SJCRH30 (cell line): ENCODE measurements at places on chromosomes 2 and 18. TPM values are rescaled to one million over a fixed set of nuclear protein-coding genes. Genes with fewer than 3 reads are reported as not detected.
A peak's percentile ranks its signal among the peaks of the same experiment; 100 is the strongest.

The ARHGAP28 gene
- total RNA-seq: 12.6 and 15.1 TPM in 2 replicates

The ALPG gene
- not detected in 2 replicates for total RNA-seq

The IL18RAP gene
- total RNA-seq: not detected in 2 replicates

- H3K4me3 ChIP-seq: no peak overlapping the region
- H3K4me1 ChIP-seq: peaks cover 9% of the 10 kb centered on the region
These were observed 113.7 kb upstream of the NRP2 start for GRCh38 chr2:205568620-205569019.

DNA sequence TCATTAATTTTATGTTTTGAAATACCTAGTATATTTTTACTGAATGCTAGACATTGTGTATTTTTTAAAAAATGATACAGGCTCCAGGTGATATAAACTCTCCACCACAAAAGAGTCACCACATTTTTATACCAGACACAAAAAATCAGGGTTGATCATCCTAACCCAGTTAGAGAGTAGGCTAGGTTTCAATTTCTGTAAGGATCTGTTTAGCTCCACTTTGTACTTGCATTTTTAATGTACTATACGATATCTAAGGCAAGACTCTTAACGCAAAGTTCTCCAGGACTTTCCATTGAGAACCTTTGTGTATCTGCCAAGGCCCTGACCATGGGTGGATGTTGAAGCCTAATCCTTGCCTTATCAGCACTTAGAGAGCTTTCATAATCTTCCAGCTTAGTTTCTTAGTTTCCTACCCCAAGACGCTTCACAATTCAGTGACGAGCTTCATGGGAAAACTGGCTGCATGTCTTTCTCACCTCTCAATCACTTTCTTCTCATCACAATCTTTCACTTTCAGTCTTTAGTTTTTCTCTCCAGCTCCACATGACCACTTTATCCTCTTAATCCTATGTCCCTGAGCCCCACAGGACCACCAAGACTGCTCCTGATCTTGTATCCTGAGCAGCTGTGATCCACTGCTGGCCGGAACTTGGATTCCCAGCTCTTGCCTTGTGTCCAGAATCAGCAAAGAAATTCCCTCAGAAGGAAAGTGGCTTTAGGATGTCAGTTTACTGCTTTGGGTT lies 635.8 kb downstream of the RNF144A start:
- peak; percentile 18 for DNase-seq
- no peaks in the 10 kb centered on the region for H3K27me3 ChIP-seq
- no peak overlapping the region for H3K4me3 ChIP-seq
- H3K4me1 ChIP-seq: peaks cover 6% of the 10 kb centered on the region

GRCh38 chr2:33213648-33214047 lies 262.8 kb upstream of the RASGRP3 start:
- H3K27ac ChIP-seq: no peak overlapping the region
- no peaks in the 10 kb centered on the region for H3K36me3 ChIP-seq
- DNase-seq: no peak

DNA sequence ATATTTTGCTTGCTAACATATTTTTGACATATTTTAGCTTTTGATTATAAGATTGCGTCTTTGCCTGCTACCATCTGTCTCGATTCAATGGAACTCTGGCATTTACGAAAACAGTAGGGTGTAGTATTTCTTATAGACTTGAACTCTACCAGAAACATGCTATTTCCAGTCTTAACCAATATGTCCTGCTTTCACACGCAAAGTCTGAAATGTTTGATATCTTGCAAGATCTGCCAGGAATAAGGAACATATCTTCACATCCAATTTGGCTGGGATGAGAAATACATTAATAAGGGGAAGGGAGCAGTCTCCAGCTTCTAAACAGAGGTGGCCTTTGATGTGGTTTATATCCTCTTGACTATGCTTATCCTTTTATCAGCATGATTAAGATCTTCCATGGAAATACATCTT lies 299.4 kb downstream of the ZNF521 start:
- no peak overlapping the region for H3K27ac ChIP-seq
- DNase-seq: no peak
- H3K4me3 ChIP-seq: no peak overlapping the region

DNA sequence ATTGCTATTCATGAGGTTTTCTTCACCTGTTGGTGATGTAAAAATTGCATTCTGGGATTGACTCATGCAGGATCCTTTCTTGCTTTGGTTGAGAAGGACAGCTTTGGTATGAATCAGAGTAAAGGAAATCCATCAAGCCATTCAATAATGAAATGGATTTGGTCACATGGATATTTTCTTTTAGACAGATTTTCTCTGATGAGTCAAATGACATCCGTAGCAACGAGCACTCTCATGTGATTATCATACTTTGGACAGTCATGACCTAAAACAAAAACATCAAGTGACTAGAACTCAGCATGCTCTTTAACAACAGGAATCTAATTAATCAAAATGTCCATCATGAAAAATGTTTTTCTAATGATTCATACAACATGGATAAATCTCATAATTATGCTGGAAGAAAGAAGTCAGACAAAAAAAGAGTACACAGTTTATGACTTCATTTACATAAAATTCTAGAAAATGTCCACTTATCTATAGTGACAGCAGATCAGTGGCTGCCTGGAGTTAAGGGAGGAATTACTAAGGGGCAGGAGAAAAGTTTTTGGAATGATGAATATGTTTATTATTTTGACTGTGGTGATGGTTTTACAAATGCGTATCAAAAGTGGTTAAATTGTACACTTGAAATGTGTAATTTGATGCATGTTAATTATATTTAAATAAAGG lies 30.7 kb downstream of the TRAK2 start:
- DNase-seq: no peak
- H3K4me1 ChIP-seq: peaks cover 14% of the 10 kb centered on the region
- no peak overlapping the region for H3K27ac ChIP-seq
- H3K4me3 ChIP-seq: no peak overlapping the region
- no peaks in the 10 kb centered on the region for H3K27me3 ChIP-seq

DNA sequence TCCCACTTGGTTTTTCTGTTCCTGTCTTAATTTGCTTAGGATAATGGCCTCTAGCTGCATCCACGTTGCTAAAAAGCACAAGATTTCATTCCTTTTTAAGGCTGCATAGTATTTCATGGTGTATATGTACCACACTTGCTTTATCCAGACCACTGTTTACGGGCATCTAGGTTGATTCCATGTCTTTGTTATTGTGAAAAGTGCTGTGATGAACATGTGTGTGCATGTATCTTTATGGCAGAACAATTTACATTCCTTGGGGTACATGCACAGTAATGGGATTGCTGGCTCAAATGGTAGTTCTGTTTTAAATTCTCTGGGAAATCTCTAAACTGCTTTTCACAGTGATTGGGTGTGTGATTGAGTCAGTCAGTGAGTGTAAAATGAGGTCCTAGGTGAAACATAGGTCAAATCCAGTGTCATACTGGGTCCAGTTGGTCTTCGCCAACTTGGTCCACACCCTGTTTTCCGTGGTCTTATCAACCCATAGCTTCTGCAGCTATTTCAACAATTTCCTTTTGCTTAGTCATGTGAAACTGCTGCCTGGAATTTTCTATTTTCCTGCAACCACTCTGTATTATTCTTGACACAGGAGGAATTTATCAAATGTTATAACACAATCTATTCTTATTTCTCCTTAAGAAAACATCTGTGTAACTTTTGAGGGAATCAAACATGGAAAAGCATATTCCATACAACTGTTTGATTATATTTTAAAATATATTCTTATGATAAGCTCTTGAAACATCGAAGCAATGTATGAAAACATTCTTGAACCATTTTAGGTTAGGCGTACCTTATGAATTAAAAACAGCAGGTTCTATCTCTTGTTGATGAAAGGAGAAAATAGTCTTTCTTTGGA lies 82.9 kb downstream of the ADCYAP1 start:
- H3K36me3 ChIP-seq: no peaks in the 10 kb centered on the region
- no peak overlapping the region for H3K27ac ChIP-seq
- DNase-seq: no peak
- no peaks in the 10 kb centered on the region for H3K27me3 ChIP-seq
- H3K4me1 ChIP-seq: peaks cover 41% of the 10 kb centered on the region

DNA sequence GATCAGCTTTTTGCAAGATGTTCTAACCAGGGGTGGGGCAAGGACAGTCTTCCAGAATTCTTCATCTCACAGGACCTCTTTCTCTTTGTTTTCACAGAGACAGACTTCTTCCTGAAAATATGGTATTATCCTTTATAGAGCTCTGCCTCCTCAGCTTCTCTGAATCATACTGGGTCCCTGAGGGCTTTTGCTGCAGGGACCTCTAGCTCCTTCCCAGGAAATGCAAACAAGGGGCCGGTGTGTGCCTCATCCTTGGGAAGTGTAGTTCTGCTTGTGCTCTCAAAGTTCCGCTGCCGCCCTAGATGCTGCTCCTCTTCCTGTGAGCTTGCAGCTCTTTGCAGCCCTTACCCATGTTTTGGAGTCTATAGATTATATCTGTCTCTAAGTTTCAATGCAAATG lies 99.5 kb upstream of the NPAS2 start:
- no peak overlapping the region for H3K27ac ChIP-seq
- H3K4me3 ChIP-seq: no peak overlapping the region
- no peak for DNase-seq

DNA sequence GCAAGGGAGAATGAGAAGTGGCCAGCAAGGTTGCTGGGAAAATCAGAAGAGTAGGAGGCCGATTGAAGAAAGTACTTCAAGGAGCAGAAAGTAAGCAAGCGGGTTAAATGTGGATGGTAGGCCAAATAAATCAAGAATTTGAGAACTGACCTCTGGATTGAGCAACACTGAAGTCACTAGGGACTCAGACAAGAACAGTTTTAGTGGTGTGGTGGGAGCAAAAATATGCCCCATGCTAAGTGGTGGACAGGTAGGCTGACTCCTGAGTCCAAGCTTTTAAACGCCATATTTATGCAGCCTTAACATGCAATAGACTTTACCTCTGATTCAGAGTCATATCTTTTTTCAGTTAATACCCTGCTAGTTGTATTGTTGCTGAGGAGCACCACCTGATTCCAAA lies 4.5 kb downstream of the TRABD2A start:
- H3K27me3 ChIP-seq: peaks cover 17% of the 10 kb centered on the region
- no peak overlapping the region for H3K27ac ChIP-seq
- no peak for DNase-seq
- H3K36me3 ChIP-seq: no peaks in the 10 kb centered on the region
- no peak overlapping the region for H3K4me3 ChIP-seq
- no peaks in the 10 kb centered on the region; the same call in 1 of the 2 replicates for H3K4me1 ChIP-seq

DNA sequence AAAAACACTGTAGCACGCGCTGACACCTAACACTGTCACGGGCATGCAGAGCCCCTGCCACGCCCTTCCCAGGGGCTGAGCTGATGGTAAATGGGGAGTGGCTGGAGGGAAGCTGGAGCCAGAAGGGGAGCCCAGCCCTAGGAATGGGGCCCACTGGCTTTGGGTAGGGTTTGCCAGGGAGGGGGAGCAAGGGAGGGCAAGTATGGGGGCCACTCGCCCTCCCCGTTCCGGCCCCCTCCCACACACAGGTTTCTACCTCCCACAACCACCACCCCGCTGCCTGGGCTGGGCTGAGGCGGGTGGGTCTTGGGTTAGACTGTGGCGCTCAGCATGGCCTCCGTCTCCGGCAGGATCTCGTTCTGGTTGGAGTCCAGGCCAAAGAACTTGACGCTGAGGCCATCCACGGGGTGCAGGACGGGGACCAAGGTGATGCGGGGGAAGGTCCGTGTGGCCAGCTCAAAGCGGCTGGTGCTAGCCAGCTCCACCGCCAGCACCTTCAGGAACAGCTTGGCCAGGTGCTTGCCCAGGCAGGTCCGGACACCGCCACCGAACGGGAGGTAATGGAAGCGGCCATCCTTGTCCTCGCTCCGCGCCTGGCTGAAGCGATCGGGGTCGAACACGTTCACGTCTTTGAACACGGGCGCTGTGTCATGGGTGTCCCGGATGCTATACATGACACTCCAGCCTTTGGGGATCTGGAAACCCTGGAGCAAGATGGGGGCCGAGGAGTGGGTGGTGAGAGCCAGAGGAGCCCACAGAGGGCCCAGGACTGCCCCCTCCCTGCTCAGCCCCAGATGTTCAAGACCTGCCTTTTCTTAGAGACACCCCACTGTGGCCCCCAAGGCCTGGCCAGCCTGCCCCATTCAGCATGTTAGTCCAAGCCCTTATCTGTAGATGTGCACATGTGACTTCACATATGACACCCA lies 15.5 kb downstream of the CYP26B1 start:
- no peaks in the 10 kb centered on the region for H3K27me3 ChIP-seq
- peaks cover 15% of the 10 kb centered on the region for H3K4me1 ChIP-seq
- no peaks in the 10 kb centered on the region for H3K36me3 ChIP-seq
- no peak overlapping the region for H3K4me3 ChIP-seq
- DNase-seq: no peak

DNA sequence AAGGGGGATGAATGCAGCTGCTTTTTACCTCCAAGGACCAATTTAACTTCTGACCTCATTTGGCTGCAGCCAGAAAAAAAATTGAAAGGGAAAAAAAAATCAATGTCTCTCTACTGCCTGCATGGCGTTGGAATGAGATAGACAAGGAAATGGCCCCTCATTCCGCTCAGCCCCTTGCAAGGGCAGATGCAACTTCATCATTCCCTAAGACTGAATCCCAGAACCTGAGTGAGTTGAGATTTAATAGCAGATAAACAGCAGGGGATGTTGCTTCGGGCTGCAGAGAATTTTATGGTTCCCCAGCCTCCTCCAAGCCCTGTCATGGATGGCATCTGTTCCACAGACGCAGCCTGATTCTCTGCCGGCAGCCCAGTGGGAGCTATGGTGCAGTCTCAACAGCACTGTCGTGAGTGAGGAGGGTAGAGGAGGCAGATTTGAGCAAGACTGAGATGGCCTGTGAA lies 49.0 kb downstream of the CAPN13 start:
- H3K4me3 ChIP-seq: no peak overlapping the region
- no peaks in the 10 kb centered on the region for H3K36me3 ChIP-seq
- H3K27ac ChIP-seq: no peak overlapping the region
- DNase-seq: no peak
- peaks cover 31% of the 10 kb centered on the region for H3K27me3 ChIP-seq
- no peaks in the 10 kb centered on the region for H3K4me1 ChIP-seq

- H3K4me3 ChIP-seq: no peak overlapping the region
- DNase-seq: no peak
- no peaks in the 10 kb centered on the region for H3K27me3 ChIP-seq
These were observed 38.6 kb downstream of the SLC25A12 start for GRCh38 chr2:171855401-171855800.

GRCh38 chr18:64717026-64717425 lies 568.1 kb upstream of the LINC00305 start:
- no peaks in the 10 kb centered on the region for H3K36me3 ChIP-seq
- no peak overlapping the region for H3K27ac ChIP-seq
- H3K4me3 ChIP-seq: no peak overlapping the region
- no peaks in the 10 kb centered on the region for H3K27me3 ChIP-seq

DNA sequence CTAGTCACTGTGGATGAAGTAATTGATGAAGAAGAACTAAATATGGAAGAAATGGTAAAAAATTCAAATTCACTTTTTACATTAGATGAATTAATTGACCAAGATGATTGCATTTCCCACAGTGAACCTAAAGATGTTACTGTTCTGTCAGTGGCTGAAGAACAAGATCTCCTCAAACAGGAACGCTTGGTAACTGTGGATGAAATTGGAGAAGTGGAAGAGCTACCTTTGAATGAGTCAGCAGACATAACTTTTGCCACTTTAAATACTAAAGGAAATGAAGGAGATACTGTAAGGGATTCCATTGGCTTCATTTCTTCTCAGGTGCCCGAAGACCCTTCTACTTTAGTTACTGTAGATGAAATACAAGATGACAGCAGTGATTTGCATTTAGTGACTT lies 26.6 kb upstream of the DYSF start:
- no peak overlapping the region for H3K4me3 ChIP-seq
- H3K27me3 ChIP-seq: no peaks in the 10 kb centered on the region
- no peak for DNase-seq
- H3K36me3 ChIP-seq: peaks cover 95% of the 10 kb centered on the region

GRCh38 chr2:60496475-60496874 lies 57.0 kb downstream of the BCL11A start:
- no peaks in the 10 kb centered on the region for H3K27me3 ChIP-seq
- no peaks in the 10 kb centered on the region for H3K4me1 ChIP-seq
- no peaks in the 10 kb centered on the region for H3K36me3 ChIP-seq
